Cardiac muscle cell (in vitro differentiated cells and primary cell): ENCODE measurements at places on chromosomes 1 and 21. TPM values are rescaled to one million over a fixed set of nuclear protein-coding genes. Genes with fewer than 3 reads are reported as not detected.

HTR1D gene
- total RNA-seq = 0.09 TPM in 1 of 2 replicates, not detected in the other

SH2D5 gene
- total RNA-seq = 0.98 and 1.9 TPM in 2 replicates

UBXN10 gene
- 1.8 TPM in 2 replicates for total RNA-seq

PRAMEF6 gene
- not detected in 2 replicates for total RNA-seq

C1orf185 gene
- total RNA-seq = not detected in 2 replicates

COL9A2 gene
- 2.9 and 3.4 TPM in 2 replicates for total RNA-seq

PODN gene
- total RNA-seq = 3.7 and 6.5 TPM in 2 replicates

GNG12 gene
- total RNA-seq = 25.4 and 28.7 TPM in 2 replicates

ALPL gene
- total RNA-seq = 0.27 and 0.67 TPM in 2 replicates

FMN2 gene
- total RNA-seq = 0.42 and 0.95 TPM in 2 replicates

NTMT2 gene
- not detected in 2 replicates for total RNA-seq

HTR6 gene
- total RNA-seq = not detected in 2 replicates

RNF223 gene
- total RNA-seq = 0.33 and 1.7 TPM in 2 replicates

KCNJ15 gene
- not detected in 2 replicates for total RNA-seq

ZBTB8A gene
- total RNA-seq = 3.8 and 5.7 TPM in 2 replicates

RBM34 gene
- 40.7 and 41.2 TPM in 2 replicates for total RNA-seq

KCNAB2 gene
- 5.1 and 10.8 TPM in 2 replicates for total RNA-seq

SH2D2A gene
- total RNA-seq = 2.7 and 3.8 TPM in 2 replicates

TMEM50A gene
- 53.9 and 97.7 TPM in 2 replicates for total RNA-seq

RSPH1 gene
- 0.06 TPM in 1 of 2 replicates, not detected in the other for total RNA-seq

TRAF3IP3 gene
- 0.11 and 1.3 TPM in 2 replicates for total RNA-seq

RGS5 gene
- 245 and 361 TPM in 2 replicates for total RNA-seq

THEMIS2 gene
- 0.92 and 3.1 TPM in 2 replicates for total RNA-seq

RIPPLY3 gene
- total RNA-seq = not detected in 2 replicates

FCER1G gene
- total RNA-seq = not detected in 2 replicates

ZBTB18 gene
- 11.0 and 16.0 TPM in 2 replicates for total RNA-seq

PRAMEF18 gene
- not detected in 2 replicates for total RNA-seq

ARHGEF19 gene
- 3.5 and 4.0 TPM in 2 replicates for total RNA-seq

CSMD2 gene
- 0.04 and 0.24 TPM in 2 replicates for total RNA-seq

FCGR1A gene
- total RNA-seq = 0.30 TPM in 1 of 2 replicates, not detected in the other

MIXL1 gene
- 3.7 and 5.4 TPM in 2 replicates for total RNA-seq

NBPF6 gene
- not detected in 2 replicates for total RNA-seq

NMNAT2 gene
- total RNA-seq = 0.12 and 1.3 TPM in 2 replicates

NFIA gene
- total RNA-seq = 12.0 and 14.9 TPM in 2 replicates

HRNR gene
- not detected in 2 replicates for total RNA-seq

LEPR gene
- 4.3 and 10.2 TPM in 2 replicates for total RNA-seq

CELA3A gene
- not detected in 2 replicates for total RNA-seq

BEST4 gene
- total RNA-seq = 0.32 and 0.98 TPM in 2 replicates
